ENCODE measurements at places on chromosomes 6 and 20.
A peak's percentile ranks its signal among the peaks of the same experiment; 100 is the strongest.

GRCh38 chr6:48610846-48611245 lies 499.8 kb upstream of the PTCHD4 start:
- DNase-seq = no peak

DNA sequence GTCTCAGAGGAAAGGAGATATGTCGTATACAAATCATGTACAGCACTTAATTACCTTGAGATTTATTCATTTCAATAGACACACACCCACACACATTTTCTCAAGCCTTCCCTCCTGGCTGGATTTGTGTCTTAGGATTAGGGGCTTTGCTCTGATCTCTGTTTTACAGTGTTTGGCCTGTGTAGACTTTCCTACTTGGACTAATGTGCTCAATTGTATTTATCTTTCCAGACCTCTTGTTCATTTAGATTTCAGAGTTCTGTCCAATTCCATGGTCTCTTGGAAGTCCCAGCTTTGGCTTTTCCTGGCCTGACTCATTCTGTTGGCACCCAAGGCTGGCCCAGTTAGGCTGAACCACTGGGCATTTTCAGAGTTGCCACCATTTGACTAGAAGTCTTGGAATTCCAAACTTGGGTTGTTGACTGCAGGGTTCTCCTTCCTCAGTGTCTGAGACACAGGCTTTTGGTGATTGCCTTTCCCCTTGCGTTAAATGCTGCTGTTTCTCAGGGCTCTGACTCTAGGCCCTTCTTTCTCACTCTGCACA lies 8.9 kb upstream of the RFPL4B start:
- DNase-seq = no peak

DNA sequence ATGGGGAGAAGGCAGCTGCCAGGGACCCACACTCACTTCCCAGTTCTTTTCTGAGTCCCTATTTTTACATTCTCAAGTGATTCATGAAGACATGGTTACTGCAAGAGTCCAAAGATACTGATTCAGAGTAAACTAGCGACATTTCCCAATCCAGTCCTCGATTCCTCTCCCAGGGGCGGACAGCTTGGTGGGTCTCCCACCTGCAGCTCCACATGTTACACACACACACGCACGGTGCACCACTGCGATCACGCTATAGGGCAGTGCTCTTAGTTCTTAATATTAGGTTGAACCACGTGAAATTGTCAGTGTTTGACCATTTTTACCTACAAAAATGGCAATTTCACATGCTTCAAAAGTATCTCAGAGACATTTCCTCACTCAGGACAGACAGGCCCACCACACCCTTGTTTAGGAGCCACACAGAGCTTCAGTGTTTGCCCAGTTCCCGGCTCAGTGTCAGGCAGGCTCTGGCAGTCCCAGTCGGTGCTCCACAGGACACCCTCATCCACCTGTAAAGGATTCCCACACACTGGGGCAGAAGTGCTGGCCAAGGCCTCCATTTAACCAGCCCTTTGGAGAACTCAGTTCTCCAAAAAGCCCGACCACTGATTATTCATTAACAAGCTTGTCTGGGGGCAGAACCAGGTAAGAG lies 51.8 kb downstream of the RRBP1 start:
- DNase-seq = no peak

- no peak for DNase-seq
Measured at GRCh38 chr6:149823013-149823412, 41.1 kb downstream of the LRP11 start.

DNA sequence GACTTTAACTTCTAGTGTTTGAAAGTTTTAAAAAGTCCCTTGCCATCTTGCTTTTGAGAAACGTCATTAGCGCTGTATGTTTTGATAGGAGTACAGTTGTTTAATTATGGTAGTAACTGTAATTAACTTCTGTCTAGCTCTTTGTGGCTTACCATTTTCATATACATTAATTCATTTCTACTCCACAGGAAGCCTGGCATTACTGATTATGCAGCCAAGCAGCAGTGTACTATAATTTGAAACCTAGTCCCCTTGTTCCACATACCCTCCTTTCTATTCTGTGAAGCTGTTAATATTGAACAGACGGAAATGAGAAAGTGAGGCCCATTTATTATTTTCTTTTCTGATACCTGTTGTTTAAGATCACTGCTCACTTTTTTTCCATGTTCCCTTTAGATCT lies 235.4 kb downstream of the CDKAL1 start:
- no peak for DNase-seq

DNA sequence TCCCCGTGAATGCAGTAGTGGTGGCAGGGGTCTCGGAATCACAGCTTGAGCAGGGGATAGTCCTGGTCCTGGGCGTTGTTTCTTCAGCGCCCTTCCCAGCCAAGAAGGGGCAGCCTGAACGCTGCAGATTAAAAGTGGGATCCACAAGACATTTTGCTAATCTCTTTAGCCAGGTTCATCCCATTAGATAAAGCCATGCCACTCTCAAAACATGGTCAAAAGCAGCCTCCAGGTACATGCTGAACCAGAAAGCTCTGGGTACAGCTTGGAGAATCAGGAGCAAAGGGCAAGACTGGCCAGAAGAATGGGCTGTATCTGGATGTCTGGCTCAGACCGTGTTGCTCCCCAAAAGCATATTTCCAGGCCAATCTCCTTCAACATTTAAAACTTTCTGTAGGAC lies at the start of gene PRPH2:
TSS of gene PRPH2 (minus strand) at position 101 of the 400 bp plus-strand sequence. CDS start 263 bp downstream, outside the sequence.
- no peak for DNase-seq

- no peak for DNase-seq
Measured at GRCh38 chr6:13478525-13478966, 8.9 kb downstream of the GFOD1 start.

- no peak for DNase-seq
Measured at GRCh38 chr20:59663513-59664060, 59.2 kb downstream of the PHACTR3 start.

DNA sequence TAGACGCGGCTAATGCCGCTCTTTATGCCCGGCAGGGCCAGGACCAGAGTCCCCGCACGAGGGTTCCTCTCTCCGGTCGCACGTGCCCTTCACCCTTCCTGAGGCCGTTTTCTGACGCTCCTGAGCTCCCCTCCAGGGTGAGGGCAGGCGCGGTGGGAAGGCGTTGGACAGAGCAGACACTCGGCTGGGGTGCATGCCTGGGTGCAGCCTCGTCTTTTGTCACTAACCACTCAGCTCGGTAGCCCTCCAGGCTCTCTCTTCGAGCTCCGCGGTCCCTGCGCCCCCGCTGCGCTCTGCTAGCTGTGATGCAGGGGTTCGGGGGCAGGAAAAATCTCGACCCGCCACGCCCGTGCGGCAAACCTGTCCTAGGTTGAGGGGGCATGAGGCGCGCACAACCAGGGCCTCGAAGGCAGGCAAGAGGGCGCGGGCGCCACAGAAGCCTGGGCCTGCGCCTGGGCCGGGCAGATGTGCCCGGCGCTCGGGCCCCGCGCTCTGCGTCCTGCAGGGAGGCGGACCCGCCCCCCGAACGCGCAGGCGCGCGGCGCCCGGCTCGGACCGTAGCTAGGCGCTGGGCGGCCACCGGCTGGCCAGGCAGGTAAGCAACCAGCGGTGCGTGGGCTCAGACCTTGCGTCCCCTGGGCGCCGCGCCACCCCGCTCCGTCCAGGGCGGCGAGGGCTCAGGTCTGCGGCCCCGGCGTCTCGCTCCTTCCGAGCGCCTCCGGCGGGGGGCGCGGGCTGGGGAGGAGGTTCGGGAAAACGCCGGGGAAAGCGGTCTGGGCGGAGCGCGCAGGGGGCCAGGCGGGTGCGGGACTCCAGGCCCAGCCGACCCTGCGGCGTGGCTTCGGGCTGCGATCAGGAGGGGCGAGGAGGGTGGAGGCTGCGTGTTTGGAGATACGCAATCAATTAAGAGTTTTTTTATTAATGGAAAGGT lies at the start of gene L3MBTL1:
TSS of gene L3MBTL1 (plus strand) at position 548 of the 931 bp plus-strand sequence. CDS start 5,807 bp downstream, outside the sequence.
- DNase-seq = no peak

GRCh38 chr20:48189181-48189580 lies 403.9 kb upstream of the SULF2 start:
- no peak for DNase-seq

- peak; percentile 50 for DNase-seq
Measured at GRCh38 chr6:156779206-156780094, 2.3 kb downstream of the ARID1B start.

- DNase-seq = no peak
Measured at GRCh38 chr20:41242807-41243206, 74.7 kb downstream of the ZHX3 start.

GRCh38 chr6:144248476-144249301 lies 36.4 kb upstream of the UTRN start:
- peak; percentile 5 for DNase-seq

GRCh38 chr20:50038574-50038991 lies 55.8 kb downstream of the SNAI1 start:
- DNase-seq = no peak

GRCh38 chr6:4397307-4397706 lies 261.9 kb upstream of the ECI2 start:
- no peak for DNase-seq

DNA sequence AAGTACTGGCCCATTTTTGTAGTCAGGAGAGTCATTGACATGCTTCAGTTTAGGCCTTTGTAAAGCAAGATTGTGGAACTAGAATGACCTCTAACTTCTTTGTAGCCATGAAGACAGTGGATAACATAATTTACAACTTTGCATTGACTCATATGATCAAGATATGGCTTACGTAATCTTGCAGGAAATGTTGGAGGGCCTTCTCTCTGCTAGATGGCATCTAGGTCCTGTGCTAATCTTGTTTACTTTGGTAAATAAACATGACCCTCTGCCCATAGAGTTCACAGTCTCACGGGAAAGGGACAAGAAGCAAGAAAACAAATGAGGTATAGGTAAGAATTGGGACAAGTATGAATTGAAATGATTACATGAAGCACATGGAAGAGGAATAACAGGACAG lies 355.2 kb upstream of the ARID1B start:
- DNase-seq = no peak

DNA sequence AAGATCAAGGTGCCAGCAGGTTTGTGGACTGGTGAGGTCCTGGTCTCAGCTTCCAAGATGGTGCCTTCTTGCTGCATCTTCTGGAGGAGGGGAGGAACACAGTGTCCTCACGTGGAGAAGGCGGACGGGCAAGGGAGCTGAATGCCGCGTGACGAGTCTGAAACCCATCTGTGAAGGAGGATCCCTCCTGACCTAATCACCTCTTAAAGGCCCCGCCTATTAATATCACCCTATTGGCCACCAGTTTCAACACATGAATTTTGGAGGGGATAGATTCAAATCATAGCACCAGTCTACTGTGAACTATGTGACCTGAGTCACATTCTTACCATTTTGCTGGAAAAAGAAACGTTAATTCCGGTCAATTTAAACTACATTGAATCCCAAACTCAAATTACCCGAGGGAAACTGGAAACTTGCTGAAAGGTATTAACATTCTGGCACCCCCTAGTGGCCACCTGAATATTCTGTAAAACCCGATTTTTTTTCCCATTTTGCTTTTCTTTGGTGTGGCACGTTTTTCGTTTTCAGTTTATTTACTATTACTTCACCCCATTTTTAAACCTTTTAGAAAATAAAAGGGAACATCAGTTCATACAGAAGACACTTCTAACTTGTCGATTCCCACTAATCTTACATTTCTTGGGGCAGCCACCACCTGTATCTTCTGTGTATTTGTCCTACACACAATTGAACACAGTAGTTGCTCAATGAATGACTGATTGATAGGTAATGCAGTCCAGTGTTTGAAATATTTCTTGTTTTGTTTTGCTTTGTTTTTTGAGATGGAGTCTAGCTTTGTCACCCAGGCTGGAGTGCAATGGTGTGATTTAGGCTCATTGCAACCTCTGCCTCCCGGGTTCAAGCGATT lies 17.9 kb upstream of the CCDC170 start:
- peak; percentile 55 for DNase-seq

GRCh38 chr6:33843131-33844121 lies 39.6 kb upstream of the MLN start:
- no peak for DNase-seq

GRCh38 chr6:39075010-39075686 lies 26.6 kb downstream of the GLP1R start:
- no peak for DNase-seq

GRCh38 chr6:107032051-107032450 lies 4.1 kb downstream of the MTRES1 start:
- DNase-seq = no peak

- no peak for DNase-seq
Measured at GRCh38 chr6:8434727-8435092, 635 bp downstream of the SLC35B3 start.

DNA sequence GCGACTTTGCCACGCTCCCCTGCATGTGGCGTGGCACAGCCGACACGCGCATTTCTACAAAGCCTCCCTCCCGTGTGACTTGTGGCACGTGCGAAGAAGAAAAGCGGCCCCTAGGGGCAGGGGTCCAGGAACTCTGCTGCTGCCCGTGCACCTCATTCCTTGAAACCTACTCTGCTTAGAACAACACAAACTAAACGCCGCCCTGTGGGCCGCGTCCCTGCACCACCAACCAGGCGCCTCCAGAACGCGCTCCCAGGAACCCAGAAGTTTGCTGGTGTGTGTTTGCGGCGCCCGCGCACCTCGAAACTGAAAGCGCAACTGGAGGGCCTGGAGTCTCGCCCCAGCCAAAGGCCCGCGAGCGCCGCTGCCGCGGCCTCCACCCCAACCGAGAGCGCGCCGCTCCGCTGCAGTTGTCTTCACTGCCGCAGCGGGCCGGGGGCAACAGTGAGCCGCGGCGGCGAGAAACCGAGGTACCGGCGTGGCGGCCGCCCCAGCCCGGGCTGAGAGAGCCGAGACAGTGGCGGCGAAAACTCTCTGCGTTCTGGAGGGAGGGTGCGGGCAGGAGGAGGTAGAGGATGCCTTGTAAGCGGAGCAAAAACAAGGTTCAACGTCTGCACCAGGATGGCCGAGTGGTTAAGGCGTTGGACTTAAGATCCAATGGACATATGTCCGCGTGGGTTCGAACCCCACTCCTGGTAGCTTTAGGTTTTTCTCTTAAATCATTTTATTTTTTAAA lies 65.8 kb downstream of the STX11 start:
- peak; percentile 92 for DNase-seq

- peak; percentile 35 for DNase-seq
Measured at GRCh38 chr6:42441697-42442081, 10.0 kb downstream of the TRERF1 start.

- DNase-seq = no peak
Measured at GRCh38 chr6:169938262-169938701, 186.9 kb downstream of the ERMARD start.

GRCh38 chr6:143961066-143961465 lies 47.0 kb downstream of the PLAGL1 start:
- DNase-seq = no peak

DNA sequence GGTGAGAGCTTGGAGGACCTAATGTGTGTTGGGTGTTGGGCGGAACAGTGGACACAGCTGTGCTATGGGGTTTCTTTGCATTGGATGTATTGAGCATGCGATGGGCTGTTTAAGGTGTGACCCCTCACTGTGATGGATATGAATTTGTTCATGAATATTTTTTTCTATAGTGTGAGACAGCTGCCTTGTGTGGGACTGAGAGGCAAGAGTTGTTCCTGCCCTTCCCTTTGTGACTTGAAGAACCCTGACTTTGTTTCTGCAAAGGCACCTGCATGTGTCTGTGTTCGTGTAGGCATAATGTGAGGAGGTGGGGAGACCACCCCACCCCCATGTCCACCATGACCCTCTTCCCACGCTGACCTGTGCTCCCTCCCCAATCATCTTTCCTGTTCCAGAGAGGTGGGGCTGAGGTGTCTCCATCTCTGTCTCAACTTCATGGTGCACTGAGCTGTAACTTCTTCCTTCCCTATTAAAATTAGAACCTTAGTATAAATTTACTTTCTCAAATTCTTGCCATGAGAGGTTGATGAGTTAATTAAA lies 3.0 kb downstream of the HLA-A start:
- no peak for DNase-seq

Measured in stimulated activated CD4-positive, alpha-beta T cell treated with anti-CD3 and anti-CD28 coated beads, Interleukin-4, amount 100 ng/mL, for 24 hours (primary cell).